ENCODE measurements at places on chromosomes 6 and 20.

- no peak for DNase-seq
These were observed 11.3 kb upstream of the NSFL1C start for GRCh38 chr20:1477896-1478490.

DNA sequence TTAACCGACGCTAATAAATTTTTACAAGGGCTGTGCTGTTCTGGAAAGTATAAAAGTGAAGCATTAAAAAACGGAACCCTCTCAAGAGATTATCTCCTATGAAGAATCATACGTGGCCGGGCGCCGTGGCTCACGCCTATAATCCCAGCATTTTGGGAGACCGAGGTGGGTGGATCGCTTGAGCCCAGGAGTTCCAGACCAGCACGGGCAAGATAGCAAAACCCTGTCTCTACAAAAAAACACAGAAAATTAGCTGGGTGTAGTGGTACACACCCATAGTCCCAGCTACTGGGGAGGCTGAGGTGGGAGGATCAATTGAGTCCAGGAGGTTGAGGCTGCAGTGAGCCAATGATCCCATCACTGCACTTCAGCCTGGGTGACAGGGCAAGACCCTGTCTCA is 83.4 kb downstream of the GMPR start:
- no peak for DNase-seq

DNA sequence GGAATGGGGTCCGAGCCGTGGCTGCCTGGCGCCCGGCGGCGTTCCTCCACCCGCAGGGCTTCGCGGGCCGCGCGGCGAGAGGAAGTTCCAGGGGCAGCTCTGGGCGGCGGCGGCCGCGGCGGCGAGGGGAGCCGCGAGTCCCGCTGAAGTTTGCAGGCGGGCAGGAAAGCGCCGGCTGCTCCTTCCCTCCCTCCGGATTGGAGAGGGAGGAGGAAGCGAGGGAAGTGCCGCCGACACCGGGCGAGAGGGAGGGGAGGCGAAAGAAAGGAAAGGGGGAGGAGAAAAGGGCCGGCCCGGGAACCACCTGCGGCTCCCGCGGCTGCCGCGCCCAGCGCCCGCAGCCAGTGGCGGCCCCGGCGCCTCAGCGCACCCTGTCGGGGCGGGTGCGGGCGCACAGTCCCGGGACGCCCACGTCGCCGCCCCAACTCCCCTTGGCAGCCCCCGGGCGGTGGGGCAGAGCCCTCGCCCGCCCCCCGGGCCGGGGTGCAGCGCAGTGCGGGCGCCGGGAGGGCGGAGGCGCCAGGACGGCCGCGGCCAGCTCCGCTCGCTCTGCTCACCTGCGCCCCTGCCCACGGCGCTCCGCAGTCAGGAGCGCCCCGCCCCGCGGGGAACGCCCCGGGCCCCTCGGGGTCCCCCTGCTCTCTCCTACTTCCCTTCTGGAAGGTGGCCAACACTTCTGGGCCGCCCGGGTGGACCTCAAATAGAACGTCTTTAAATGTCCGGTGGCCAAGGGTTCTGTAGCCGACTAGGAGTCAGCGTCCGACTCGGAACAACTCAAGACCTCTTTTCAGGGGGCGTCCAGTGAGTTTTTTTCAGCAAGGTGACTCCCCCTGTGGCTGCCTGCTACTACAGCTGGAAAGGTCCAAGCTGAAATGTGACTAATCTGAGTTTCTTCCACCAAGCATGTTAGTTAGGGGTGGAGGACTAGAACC is 80.3 kb upstream of the CCDC28A start:
- peak; percentile 68 for DNase-seq

DNA sequence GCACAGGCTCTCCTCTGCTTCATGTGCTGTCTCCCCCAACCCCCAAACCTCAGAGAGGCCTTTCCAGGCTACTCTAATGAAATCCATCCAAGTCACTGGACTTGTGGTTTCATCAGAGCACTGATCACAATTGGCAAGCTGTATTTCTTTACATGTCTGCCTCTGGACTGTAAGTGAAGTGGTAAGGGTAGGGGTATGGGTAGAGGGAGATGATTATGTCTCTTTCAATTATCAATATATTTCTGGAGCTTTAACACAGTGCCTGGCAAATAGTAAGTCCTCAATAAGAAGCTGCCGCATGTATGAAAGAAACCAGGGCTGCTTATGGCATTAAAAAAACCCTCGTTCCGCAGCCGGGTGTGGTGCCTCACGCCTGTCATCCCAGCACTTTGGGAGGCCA is 5.4 kb downstream of the TRERF1 start:
- DNase-seq, result no peak

DNA sequence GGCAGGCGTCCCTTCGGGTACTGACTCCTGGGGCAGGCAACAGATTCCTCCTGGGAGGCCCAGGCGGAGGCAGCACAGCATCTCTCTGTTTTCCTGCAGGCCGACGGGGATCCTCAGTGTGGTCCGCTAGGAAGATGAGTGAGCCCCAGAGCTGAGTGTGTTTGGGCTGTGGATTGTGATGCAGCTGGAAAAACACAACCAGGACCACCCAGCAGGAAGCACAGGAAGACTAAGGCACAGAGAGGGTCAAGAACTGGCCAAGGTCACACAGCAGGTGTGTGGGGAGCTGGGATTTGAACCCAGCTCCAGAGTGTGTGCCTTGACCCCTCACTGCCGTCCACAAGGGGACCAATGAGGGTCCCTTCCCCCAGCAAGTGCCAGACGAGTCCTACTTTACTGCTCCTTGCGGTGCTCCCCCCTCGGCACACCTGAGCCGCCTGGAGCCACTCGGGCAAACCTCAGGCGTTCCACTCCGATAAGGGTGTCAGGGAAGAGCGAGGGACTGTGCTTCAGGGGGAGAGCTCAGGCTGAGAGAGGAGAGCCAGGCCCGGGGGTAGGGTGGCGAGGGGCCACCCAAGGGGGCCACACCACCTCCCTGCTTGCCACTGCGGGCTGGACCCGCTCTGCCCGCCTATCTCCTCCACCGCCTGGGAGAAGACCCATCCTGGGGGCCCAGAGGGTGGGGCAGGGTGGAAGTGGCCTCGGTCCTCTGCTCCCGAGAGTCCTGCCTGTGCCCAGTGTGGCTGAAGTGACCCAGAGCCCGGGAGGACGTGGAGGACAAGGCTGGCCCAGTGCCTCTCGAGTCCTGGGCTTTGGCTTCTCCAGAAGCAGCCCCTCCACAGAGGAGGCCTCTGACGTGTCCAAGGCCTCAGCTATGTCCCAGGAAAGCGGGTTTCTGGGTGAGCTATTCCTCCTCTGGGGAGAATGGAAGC is 63.3 kb downstream of the YTHDF1 start:
- no peak for DNase-seq

DNA sequence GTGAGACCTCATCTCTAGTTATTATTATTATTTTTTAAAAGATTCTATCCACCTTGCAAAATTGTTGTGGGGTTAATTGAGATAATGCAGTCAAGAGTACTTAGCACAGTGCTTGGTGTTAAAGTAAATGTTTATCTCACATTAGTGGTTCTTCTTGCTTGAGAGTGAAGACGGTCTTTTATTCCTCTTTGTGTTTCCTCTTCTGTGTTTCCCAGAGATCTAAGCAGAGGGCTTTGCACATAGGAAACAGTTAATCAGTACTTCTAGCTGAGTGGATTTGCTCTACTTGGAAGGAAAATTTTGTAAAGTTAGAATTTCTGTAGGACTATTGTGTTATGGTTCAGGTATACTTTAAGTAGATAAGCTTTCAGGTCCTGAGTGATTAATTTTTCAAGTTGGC is 3.5 kb downstream of the ARMC2 start:
- no peak for DNase-seq

- no peak for DNase-seq
These were observed 1.5 kb upstream of the ERVFRD-1 start for GRCh38 chr6:11113038-11113437.

DNA sequence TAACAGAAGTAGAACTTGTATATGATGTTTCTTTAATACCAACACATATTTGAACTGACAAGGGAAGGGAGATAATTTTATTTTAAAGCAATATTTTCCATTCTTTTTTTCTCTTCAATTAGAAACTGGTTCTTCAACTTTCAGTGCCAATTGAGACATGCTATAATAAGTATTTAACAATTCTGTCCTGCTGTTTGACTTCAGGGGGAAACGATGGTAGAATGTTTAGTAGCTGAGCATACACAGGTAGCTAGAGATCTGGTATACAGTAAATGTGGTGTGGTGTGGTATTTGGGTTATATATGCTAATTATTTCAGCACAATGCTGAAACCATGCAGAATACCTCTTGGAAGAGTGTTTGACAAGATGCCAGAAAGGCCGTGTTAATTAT is 156.9 kb downstream of the ARID1B start:
- DNase-seq, result no peak

DNA sequence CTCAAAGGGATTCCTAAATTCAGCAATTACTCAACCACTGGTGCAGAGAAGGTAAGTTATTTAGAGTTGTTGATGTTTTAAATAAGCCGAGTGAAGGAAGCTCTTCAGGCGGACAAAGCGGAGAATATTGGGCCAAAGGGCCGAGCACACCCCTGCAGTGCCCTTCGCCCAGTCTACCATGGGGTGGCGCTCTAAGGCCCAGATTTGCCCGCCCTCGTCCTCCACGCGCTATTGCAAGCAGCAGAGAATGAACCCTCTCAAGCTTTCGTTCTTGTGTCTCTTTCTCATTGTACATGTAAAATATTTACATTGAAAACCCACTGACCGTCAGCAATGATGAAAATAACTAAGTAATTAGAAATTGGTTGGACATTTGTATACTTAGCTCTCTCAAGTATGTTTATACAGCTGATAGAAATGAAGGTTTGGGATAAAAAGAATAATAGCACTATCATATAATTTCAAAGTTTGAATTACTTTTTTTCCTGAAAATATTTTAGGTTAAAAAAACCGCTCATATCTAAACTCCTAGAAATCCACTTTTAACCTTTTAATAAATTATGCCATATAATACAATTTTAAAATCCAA is 195.0 kb upstream of the CEP162 start:
- peak; percentile 17 for DNase-seq

All from GM10248 (cell line).